Natural killer cell (primary cell): ENCODE measurements at places on chromosomes 11 and 22. TPM values are rescaled to one million over a fixed set of nuclear protein-coding genes. Genes with fewer than 3 reads are reported as not detected.

The ANO1 gene
- total RNA-seq = not detected

- H3K4me1 ChIP-seq = no peaks in the 10 kb centered on the region
- no peak for DNase-seq
- no peak overlapping the region for H3K27ac ChIP-seq
- no peaks in the 10 kb centered on the region for H3K36me3 ChIP-seq
- no peaks in the 10 kb centered on the region for H3K27me3 ChIP-seq
Observed at GRCh38 chr11:105811242-105811641, 201.4 kb downstream of the GRIA4 start.

The DNAJB7 gene
- not detected for total RNA-seq

GRCh38 chr22:26901198-26901816 is 243.9 kb downstream of the MIAT start:
- H3K4me3 ChIP-seq = no peak overlapping the region
- H3K27ac ChIP-seq = no peak overlapping the region
- H3K27me3 ChIP-seq = no peaks in the 10 kb centered on the region
- H3K4me1 ChIP-seq = peaks cover 6% of the 10 kb centered on the region
- H3K36me3 ChIP-seq = no peaks in the 10 kb centered on the region

The OR2AG2 gene
- total RNA-seq = not detected

- no peaks in the 10 kb centered on the region for H3K4me1 ChIP-seq
- no peak overlapping the region for H3K27ac ChIP-seq
- H3K36me3 ChIP-seq = no peaks in the 10 kb centered on the region
- H3K4me3 ChIP-seq = no peak overlapping the region
Observed at GRCh38 chr11:105344938-105345337, 205.4 kb upstream of the CARD18 start.

The POU2AF3 gene
- total RNA-seq = not detected

The BCR gene
- 186 TPM for total RNA-seq

DNA sequence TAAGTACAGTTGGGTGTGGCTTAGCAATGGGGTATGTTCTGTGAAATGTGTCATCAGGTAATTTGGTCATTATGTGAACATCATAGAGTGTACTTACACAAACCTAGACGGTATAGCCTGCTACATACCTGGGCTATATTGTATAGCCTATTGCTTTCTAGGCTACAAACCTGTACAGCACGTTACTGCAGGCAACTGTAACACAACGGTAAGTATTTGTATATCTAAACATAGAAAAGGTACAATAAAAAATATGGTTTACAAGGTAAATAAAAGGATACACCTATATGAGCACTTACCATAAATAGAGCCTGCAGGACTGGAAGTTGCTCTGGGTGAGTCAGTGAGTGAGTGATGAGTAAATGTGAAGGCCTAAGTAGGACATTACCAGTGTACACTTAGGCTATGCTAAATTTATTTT is 73.1 kb upstream of the GDPD4 start:
- no peaks in the 10 kb centered on the region for H3K4me1 ChIP-seq
- no peak for DNase-seq
- H3K27ac ChIP-seq = no peak overlapping the region
- peaks cover 5% of the 10 kb centered on the region for H3K36me3 ChIP-seq

The SLC22A25 gene
- total RNA-seq = not detected

The DEFB131B gene
- total RNA-seq = not detected

DNA sequence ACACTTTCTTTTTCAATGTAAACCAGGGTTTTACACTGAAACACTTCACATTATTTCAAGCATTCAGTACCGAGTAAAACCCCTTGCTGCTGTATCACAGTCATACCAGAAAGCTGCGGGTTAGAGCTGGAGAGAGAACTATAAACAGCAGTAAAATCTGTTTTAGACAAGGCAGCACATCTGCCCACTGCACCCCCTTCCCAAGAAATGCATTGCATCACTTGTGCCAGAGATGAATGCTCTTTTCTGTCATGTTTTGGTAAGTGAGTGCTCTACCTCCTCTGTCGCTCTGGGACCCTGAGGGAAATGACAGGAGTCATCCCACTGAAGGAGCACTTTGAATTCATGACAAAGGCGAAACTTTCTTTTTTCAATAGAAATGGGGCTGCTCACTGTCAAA is 107.2 kb downstream of the MAML2 start:
- no peaks in the 10 kb centered on the region for H3K36me3 ChIP-seq
- no peak for DNase-seq
- H3K27ac ChIP-seq = no peak overlapping the region
- H3K27me3 ChIP-seq = no peaks in the 10 kb centered on the region

DNA sequence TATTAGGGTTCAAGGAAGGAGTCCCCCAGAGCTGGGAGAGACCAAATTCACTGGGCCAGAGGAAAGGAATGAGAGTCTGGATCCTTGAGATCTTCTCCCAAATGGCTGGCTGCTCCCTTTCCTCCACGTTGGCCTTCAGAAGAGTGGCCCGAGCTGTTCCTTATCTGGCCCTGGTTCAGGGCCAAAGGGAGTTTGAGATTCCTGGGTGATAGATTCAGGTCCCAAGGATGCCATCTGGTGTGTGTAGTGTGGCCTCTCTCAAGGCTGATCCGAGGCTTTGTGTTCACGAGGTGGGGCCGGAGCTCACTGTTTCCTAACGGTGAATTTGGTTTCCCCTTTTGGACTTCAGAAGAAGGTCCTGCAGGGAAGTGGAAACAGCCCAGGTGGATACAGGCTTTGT is 17.4 kb upstream of the ABCC8 start:
- H3K4me1 ChIP-seq = no peaks in the 10 kb centered on the region
- H3K36me3 ChIP-seq = no peaks in the 10 kb centered on the region
- no peak for DNase-seq
- no peak overlapping the region for H3K4me3 ChIP-seq
- no peaks in the 10 kb centered on the region for H3K27me3 ChIP-seq

GRCh38 chr22:47331750-47332149 is 569.3 kb downstream of the TBC1D22A start:
- no peaks in the 10 kb centered on the region for H3K27me3 ChIP-seq
- H3K4me1 ChIP-seq = peaks cover 4% of the 10 kb centered on the region
- H3K4me3 ChIP-seq = no peak overlapping the region
- H3K36me3 ChIP-seq = no peaks in the 10 kb centered on the region
- no peak for DNase-seq

DNA sequence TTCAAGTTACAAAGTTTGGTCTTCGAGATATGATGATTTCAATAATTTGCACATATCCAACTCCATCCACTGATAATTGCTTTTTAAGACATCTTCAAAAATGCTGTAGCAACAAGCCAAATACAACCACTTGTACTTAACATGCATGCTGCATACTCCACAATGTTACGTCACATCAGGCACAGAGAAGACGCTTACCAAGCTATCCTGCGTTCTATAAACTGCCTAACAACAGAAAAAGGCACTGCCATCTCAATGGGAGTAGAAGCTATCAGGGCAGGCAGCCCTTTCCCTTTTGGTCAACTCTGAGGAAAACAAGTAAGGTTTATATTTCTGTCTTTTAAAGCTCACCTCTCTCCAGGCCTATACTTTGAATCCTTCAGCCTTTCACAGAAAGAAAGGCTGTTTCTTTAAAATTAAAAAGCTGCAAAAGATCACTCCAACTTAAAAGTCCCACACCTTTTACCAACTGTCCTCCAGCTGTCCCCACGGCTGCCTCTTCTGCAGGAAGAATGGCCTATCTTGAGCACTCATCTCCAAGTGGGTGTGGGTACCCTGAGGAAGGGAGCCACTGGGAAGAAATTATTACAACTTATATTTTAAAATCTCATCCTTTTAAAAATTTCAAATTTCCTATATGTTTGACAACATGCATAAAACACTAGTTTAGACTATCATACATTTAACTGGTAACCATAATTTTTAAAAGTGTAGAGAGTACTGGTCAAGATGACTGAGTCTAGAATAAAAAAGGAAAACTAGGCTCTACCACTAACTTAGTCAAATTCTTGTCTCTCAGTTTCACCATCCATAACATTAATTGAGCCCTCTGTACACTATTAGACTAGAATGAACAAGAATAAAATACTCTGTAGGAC is 14.5 kb downstream of the PHF21A start:
- peaks cover 9% of the 10 kb centered on the region for H3K4me1 ChIP-seq
- H3K36me3 ChIP-seq = no peaks in the 10 kb centered on the region
- DNase-seq = no peak
- no peaks in the 10 kb centered on the region for H3K27me3 ChIP-seq
- no peak overlapping the region for H3K27ac ChIP-seq
- no peak overlapping the region for H3K4me3 ChIP-seq

DNA sequence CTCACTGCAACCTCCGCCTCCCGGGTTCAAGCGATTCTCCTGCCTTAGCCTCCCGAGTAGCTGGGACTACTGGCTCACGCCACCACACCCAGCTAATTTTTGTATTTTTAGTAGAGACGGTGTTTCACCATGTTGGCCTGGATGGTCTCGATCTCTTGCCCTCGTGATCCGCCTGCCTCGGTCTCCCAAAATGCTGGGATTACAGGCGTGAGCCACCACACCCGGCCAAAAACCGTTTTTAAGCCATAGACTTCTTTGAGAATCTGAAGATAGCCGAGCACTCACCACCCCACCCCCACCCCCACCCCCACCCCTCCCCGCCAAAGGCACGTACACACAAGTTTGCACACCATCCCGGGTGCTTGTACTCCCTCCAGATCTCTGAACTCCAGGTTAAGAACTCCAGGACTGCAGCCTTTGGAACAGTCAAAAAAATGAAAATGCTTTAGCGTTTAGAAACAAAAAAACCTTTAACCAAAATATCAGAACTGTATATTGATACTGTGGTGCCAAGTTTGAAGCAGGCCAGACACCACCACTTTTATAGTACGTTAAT is 1.5 kb downstream of the CRKL start:
- H3K4me1 ChIP-seq = peaks cover 36% of the 10 kb centered on the region
- no peak for DNase-seq
- H3K27me3 ChIP-seq = no peaks in the 10 kb centered on the region
- no peak overlapping the region for H3K27ac ChIP-seq
- H3K4me3 ChIP-seq = peak overlapping the region; percentile 97

The TMPRSS13 gene
- 1.8 TPM for total RNA-seq

DNA sequence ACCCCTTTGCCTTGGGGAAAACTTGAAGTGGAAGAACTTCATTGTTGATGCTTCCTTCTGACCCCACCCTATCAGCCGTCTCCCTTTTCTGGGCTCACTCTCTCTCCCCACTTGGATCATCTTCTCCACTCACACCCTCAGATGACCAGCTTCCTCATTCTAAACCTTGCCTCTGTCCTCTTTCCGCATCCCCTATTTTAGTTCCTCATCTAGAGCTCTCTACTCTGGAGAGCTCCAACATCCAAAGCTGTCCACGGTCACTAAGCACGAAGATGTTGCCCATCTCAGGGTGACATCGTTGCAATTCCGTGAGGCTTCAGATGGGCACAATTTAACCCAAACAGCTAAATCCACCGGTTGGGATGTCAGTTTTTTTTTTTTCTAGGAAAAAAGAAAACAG is 31.6 kb upstream of the ME3 start:
- H3K27me3 ChIP-seq = no peaks in the 10 kb centered on the region
- DNase-seq = no peak
- no peaks in the 10 kb centered on the region for H3K36me3 ChIP-seq
- no peak overlapping the region for H3K4me3 ChIP-seq
- H3K4me1 ChIP-seq = no peaks in the 10 kb centered on the region
- no peak overlapping the region for H3K27ac ChIP-seq

The PIH1D2 gene
- not detected for total RNA-seq

DNA sequence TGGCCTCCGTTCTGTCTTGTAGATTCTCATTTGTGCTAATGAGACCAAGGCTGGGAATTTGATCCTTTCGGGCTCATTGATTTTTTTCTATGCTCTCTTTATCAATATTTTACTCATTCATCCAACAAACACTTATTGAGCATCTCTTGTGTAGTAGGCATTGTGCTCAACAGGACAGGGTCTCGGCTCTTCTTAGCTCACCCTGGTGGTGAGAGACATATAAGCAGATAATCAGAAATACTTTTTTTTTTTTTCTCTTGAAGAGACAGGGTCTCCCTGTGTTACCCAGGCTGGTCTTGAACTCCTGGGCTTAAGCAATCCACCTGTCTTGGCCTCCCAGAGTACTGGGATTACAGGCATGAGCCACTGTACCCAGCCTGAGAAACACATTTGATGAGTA is 48.0 kb upstream of the SLC5A1 start:
- H3K4me1 ChIP-seq = no peaks in the 10 kb centered on the region
- no peak overlapping the region for H3K4me3 ChIP-seq
- H3K27me3 ChIP-seq = peaks cover 5% of the 10 kb centered on the region
- no peak overlapping the region for H3K27ac ChIP-seq
- no peaks in the 10 kb centered on the region for H3K36me3 ChIP-seq
- DNase-seq = no peak

The APOC3 gene
- total RNA-seq = not detected

The LPXN gene
- 92.5 TPM for total RNA-seq

DNA sequence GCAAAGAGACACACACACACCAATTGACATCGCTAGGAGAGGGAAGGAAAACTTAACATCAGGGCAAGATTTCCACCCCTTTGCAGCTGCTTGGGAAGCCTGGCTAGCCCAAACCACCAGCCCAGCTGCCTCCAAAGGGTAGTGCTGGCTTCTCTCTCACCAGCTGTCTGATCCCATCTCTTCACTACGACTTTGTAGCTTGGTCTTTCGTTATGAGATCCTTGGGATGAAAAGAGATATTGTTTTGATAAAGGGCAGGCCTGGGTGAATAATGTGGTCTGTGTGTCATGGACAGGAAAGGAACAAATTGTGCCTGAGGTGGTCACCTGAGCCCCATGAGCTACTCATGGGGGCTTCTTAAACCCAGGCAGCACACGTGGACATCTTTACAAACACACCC is 101.9 kb downstream of the ARL14EP start:
- H3K4me3 ChIP-seq = no peak overlapping the region
- no peaks in the 10 kb centered on the region for H3K27me3 ChIP-seq
- no peaks in the 10 kb centered on the region for H3K36me3 ChIP-seq
- no peaks in the 10 kb centered on the region for H3K4me1 ChIP-seq
- no peak for DNase-seq

- no peaks in the 10 kb centered on the region for H3K27me3 ChIP-seq
- DNase-seq = no peak
- no peak overlapping the region for H3K4me3 ChIP-seq
- no peaks in the 10 kb centered on the region for H3K4me1 ChIP-seq
- H3K36me3 ChIP-seq = no peaks in the 10 kb centered on the region
Observed at GRCh38 chr11:15307619-15308024, 192.9 kb downstream of the INSC start.

DNA sequence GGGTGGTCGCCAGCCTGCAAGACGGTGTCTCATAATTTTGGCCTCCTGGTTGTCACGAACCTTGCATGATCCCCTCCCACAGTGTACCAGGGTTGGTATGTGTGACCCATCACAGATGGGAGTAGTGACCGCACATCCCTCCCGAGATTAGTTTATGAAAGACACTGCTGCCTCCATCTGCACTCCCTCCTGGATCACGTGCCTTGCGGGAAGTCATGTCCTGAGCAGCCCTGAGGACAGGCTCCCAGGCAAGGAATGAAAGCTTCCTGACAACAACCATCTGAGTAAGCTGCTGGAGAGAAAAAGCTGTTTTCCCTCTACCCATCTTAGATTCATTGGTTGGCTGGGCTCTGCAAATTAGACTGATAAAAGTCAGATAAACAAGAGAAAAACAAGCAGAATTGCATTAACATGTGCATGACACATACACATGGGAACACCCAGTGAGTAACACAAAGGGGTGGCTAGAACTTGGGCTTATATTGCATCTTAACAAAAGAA is 14.4 kb upstream of the PAMR1 start:
- no peaks in the 10 kb centered on the region for H3K4me1 ChIP-seq
- no peak overlapping the region for H3K4me3 ChIP-seq
- H3K27ac ChIP-seq = no peak overlapping the region
- H3K27me3 ChIP-seq = no peaks in the 10 kb centered on the region

- H3K27ac ChIP-seq = no peak overlapping the region
- H3K36me3 ChIP-seq = no peaks in the 10 kb centered on the region
- DNase-seq = no peak
- no peaks in the 10 kb centered on the region for H3K4me1 ChIP-seq
- no peaks in the 10 kb centered on the region for H3K27me3 ChIP-seq
Observed at GRCh38 chr11:26137651-26138050, 194.3 kb upstream of the ANO3 start.
